ENCODE measurements at places on chromosomes 16 and 17.
A peak's percentile ranks its signal among the peaks of the same experiment; 100 is the strongest.

- no peak for DNase-seq
Measured at GRCh38 chr17:39740357-39741111, 2.8 kb downstream of the GRB7 start.

GRCh38 chr17:36850790-36851189 is 86.5 kb upstream of the LHX1 start:
- peak; percentile 16 for DNase-seq

GRCh38 chr16:35642322-35642835 is 2183.0 kb downstream of the TP53TG3F start:
- no peak for DNase-seq

GRCh38 chr16:14608604-14609003 is 21.5 kb downstream of the PARN start:
- DNase-seq: no peak

GRCh38 chr17:78803186-78803845 is 21.2 kb upstream of the CYTH1 start:
- no peak for DNase-seq
